ENCODE measurements at places on chromosomes 6 and 20. TPM values are rescaled to one million over a fixed set of nuclear protein-coding genes. Genes with fewer than 3 reads are reported as not detected.

- no peak for DNase-seq
These were observed 602.4 kb downstream of the COL12A1 start for GRCh38 chr6:74603322-74604076.

- no peak for DNase-seq
These were observed 28.7 kb upstream of the ECI2 start for GRCh38 chr6:4164117-4164442.

- no peak for DNase-seq
These were observed 183.6 kb downstream of the CLIC5 start for GRCh38 chr6:45832063-45832462.

- DNase-seq: no peak
These were observed 1.1 kb upstream of the SYTL3 start for GRCh38 chr6:158648682-158649131.

- no peak for DNase-seq
These were observed 77.2 kb downstream of the UTRN start for GRCh38 chr6:144362042-144363018.

- DNase-seq: no peak
These were observed 175.2 kb upstream of the CITED2 start for GRCh38 chr6:139549561-139550070.

The FAXC gene
- total RNA-seq: 26.7 TPM

The PTCRA gene
- total RNA-seq: not detected

The GPLD1 gene
- total RNA-seq: 4.7 TPM

The AP5S1 gene
- total RNA-seq: 12.8 TPM

The C6orf141 gene
- total RNA-seq: 0.89 TPM

The PRPF6 gene
- 81.5 TPM for total RNA-seq
